ENCODE measurements at places on chromosomes 16 and 17.

- no peak for DNase-seq
Measured at GRCh38 chr17:67107811-67108775, 63.7 kb downstream of the CACNG1 start.

DNA sequence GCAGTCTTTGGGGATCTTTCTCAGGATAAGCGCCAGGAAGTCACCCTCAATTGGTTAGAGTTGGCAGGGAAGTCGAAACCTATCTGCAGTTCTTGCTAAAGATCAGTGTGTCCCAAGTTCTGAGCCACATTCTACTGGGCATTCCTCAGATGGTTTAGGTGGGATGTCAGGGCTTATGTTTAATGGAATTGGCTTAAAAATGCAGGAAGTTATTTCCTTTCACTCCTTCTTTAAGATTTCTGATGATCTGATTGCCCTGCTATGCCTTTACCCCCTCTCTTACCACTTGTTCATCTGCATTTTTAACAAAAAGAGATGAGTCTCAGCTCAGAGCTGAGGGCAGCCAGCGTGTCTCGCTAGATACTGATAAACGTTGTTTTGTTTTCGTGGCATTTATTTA is 30.8 kb downstream of the FOXL1 start:
- DNase-seq: no peak

DNA sequence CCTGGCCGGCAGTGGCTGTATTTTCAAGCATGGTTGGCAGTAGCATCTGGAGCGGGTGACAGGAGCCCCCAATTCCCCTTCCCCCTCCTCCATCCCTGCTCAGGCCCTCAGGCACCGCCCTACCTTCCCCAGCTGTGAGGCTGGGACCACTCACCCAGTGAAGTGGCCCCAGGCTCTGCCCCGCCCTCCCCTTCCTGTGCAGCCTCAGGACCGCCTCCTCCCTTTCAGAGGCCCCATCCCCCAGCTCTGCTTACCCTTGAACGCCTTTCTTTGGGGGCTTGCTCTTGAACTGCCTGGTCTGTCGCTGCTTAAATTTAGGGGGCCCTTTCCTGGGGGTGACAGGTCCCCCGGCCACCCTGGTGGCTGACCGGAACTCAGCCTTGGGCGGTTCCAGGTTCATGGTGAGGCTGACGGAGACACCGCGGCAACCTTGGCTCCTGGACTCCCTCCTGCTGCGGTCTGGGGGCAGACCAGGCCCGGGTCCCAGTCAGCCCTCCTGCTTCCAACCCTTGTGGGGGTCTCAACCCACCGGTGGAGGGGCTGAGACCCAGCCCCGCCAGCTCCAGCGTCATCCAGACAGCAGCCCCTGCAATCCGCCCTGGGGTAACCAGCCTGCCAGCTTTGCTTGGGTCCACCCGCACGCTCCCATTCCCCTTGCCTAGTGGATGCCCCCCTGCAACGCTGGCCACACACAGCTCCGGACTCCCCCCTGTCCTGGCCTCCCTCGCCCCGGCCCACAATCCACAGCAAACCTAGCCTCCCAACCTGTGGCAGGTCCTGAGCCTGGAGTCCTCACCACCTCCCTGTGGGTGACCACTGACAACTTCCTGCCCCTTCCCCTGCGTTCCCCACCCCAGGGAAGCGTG is 3.2 kb downstream of the PDE6G start:
- no peak for DNase-seq

- no peak for DNase-seq
Measured at GRCh38 chr17:44967907-44968224, 237 bp downstream of the C1QL1 start.

- DNase-seq: no peak
Measured at GRCh38 chr17:55343900-55344513, 77.6 kb downstream of the MMD start.

DNA sequence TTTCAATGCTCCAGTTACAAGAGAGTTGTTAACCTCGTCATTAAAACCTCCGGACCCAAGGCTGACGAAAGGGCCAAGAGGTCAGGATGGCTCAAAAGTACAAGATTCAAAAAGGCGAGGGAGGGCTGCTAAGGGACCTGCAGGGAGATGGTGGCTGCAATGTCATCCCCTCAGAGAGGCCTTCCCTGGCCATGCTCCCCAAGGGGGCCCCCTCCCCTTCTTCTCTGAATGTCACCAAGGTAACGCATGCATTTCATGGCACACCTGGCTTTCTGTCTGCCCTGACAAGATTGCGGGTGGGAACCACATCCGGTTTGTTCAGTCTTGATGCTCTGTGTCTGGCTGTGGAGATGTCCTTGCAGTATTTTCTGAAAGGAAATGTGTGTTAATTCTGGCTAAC is 89.9 kb downstream of the C16orf78 start:
- peak; percentile 72 for DNase-seq

DNA sequence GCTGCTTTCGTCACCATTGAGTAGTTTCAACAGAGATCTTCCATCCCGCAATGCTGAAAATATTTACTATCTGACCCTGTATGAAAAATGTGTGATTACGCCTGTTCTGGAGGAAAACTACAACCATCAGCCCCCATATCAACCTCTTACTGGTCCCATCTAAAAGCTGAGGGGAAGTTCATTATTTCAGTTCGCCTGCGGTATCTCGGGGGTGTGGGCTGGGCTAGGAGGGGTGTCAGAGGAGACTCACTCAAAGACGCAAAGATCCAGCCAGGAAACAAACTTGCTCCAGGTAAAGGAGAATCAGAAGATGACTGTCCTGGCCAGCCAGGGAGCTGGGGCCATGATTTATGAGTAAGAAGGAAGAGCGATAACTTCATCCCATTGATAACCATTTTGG is 13.7 kb downstream of the CACNG1 start:
- DNase-seq: no peak

DNA sequence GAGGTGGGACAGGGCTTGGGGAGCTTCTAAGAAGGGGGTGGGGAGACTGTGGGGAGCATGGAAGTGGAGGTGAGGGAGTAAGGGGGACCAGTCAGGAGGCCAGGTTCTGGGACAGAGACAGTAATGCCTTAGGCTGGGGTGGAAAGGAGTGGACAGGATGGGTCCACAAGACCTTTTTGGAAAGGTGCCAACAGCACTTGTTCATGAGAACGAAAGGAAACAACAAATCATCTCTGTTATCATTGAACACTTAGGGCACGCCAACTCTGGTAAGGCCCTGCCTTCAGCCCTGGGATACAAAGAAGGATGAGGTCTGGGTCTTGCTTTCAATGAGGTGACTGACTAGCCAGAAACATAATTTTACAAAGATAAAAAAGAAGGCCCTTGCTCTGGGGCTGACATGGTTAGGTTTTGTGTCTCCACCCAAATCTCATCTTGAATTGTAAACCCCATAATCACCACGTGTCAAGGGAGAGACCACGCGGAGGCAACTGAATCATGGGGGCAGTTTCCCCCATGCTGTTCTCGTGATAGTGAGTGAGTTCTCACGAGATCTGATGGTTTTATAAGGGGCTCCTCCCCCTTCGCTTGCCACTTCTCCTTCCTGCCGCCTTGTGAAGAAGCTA is 113.8 kb downstream of the SLC39A11 start:
- no peak for DNase-seq

DNA sequence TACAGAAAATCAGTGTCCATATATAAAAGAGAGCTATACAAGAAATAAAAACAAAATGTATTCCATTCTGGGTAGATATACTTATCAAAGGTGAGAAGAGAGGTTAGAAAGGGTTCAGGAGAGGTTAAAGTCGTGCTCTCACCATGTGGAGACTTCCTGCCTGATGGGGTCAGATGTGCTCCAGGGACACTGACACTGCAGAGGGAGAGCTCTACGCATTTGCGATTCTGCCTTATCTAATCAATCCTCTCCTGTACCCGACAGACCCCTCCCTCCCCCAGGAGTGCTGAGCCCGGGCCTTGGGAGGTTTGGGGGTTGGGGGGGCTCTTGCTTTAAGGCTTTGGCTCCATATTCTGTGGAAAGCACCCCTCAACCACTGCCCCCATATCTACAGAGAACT is 16.6 kb upstream of the SLC5A11 start:
- no peak for DNase-seq
